ENCODE measurements at places on chromosomes 16 and 17.

DNA sequence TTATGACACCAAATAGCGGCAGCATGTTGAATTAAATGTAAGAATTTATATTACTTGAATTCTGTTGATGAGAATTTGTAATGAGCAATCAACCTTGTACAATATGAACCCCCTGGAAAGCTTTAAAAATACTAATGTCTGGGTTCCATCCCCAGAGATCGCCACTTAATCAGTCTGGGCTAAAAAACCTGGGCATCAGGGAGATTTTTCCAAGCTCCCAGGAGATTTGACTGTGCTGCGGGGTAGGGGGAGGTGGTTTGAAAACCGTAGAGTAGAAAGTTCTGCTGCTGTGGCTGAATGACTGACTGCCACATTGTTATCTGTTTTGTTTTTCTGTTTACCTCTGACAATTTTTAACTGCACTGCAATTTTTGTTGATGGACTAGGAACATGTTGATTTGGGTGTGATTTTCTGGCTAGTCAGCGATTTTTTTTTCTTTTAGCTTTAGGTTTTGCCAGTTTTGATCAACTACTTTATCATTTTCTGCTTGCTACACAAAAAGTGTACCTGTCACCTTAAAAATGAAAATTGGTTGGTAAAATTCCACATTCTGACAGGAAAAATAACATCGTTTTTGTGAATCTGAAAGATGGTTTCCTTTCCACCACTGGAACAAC, 79.3 kb downstream of the PCTP start:
- no peak for DNase-seq

DNA sequence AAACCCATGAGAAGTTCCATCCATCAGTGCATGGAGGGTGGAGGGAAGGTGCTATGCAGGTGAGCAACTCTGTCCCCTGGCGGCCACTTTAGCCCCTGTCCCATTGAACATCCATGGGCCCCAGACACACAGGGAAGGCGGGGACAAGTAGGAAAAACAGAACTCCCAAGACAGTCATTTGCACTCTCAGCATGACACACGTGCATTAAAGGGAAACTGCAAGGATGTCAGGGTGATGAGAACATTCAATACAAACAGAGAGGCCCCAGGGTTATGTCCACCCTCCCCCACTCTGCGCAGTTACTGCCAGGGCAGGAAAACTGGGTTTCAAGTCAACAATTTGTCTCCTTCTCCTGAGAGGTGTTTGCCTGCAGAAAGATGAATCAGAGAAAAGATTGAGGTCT, 44.0 kb upstream of the AKTIP start:
- no peak for DNase-seq

DNA sequence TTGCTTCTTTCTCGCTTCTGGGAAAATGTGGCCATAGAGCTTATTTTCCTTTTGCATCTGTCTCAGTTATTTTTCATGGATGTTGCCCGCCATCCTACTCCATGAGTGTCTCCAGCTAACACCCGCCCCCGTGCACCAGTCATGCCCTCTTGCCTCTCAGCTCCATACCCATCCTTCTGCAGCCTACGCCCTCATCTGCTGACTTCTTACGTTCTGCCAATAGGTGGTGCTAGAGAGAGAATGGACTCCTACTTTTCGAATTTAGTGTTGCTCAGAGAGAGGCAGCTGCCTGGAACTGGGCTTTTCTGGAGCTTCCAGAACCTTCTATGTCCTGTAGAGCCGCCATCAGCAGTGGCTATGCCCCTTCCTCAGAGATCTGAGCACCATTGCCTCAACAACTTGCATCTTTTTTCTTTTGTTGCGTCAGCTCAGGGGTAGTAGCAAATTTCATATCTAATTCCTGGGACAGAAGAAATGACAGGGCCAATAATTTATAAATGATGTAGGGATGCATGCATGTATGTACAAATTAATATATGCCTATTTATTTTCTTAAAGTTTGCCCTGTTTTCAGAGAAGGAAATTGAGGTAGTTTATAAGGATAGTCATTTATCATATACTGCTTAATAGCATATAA, 119.7 kb upstream of the MYOCD start:
- peak; percentile 45 for DNase-seq

- DNase-seq, result no peak
These were observed 137.7 kb upstream of the CRHR1 start for GRCh38 chr17:45646288-45646988.

GRCh38 chr16:497258-497657, 30.3 kb upstream of the CAPN15 start:
- no peak for DNase-seq

DNA sequence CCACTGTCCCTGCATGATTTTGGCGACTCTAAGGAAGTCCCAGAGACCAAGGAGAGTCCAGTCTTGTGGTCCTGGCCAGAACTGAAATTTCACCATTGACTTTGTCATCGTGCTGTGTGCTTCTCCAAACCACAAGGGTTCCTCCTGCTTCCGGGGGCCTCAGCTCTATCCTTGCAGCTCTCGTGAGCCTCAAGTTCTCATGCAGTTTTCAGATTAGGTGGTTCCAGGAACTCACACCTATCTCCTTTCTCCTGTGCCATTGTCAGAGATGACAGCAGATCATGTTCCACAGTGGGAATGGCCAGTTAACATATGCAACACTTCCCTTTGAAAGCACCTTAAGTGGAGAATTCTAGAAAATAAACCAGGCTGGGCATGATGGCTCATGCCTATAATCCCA, 97.9 kb upstream of the CRHR1 start:
- no peak for DNase-seq

DNA sequence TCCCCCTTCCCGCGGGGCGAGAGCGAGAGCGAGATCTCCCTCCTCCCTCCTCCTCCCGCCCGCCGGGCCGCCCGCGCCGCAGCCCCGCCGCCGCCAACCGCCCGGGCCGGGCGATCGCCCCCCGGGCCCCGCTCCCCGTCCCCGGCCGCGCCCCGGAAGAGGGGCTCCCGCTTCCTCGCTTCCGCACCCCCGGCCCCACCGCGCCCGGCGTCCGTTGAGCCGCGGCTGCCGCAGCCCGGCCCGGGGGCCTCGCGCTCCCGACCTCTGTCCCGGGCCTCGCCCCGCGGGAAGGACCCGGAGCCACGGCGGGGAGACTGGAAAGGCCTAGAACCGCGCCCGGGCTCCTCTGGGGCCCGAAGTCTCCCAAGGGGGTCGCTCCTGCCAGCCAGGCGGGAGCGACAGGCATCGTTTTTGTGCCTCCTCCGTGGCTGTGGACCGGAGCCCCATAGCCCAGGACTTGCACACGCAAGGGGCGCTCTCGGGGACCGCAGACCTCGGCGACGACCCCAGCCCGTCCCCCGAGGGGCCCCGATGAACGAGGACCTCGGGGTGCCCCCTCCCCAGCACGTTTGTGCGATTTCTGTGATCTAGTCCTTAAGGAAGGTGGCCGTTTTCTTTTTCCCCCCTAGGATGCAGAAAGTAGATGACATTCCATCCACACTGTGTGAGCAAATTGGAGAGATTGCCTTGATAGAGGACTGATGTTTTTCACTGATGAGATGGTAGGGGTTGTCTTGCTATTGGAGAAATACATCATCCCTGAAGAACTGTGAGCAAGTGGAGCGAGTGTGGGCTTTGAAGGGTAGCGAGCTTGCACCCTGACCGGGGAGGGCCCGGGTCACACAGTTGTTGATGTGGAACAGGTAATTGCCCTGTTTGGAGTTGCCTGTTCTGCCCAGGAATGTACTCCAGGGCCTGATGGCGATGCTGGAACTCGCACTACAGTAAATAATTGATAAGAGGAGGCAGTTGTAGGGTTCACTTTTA, 611 bp downstream of the BANP start:
- no peak for DNase-seq

DNA sequence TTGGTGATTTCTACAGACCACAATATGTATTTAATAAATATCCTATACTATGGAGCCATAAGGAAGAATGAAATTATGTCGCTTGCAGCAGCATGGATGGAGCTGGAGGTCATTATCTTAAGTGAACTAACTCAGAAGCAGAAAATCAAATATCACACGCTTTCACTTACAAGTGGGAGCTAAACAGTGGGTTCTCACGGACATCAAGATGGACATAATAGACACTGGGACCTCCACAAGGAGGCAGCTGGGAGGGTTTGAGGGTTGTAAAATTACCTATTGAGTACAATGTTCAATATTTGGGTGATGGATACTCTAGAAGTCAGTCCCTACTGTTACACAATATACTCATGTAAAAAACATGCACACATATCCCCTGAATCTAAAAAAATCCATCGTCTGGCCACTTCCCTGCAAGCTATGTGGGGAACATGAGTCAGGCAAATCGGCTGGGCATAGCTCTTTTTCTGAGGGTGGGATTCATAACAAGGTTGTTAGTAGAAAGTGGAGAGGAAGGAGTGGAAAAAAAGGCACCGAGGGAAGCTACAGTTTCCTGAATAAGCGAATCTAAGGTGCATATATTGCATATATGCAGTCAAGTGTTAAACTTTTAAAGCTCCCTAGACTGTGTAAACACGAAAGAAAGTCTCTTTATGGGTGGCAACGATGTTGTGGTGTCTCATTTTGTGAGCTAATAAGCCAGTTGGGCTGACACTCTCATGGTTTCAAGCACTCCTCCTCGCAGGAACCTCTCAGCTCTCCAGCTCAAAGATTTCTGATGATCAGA, 135.2 kb upstream of the CPHXL start:
- no peak for DNase-seq

- no peak for DNase-seq
These were observed 192.9 kb upstream of the C17orf78 start for GRCh38 chr17:37182786-37183465.

- DNase-seq, result no peak
These were observed 550.0 kb upstream of the SALL1 start for GRCh38 chr16:51701025-51701424.

- DNase-seq, result no peak
These were observed 5.5 kb downstream of the SERPINF1 start for GRCh38 chr17:1767358-1767757.

GRCh38 chr17:81665205-81666091, 957 bp downstream of the OXLD1 start:
- DNase-seq, result no peak

- no peak for DNase-seq
These were observed 56.9 kb downstream of the WWP2 start for GRCh38 chr16:69818891-69819545.

- no peak for DNase-seq
These were observed 367.6 kb upstream of the ERCC4 start for GRCh38 chr16:13552062-13552959.

DNA sequence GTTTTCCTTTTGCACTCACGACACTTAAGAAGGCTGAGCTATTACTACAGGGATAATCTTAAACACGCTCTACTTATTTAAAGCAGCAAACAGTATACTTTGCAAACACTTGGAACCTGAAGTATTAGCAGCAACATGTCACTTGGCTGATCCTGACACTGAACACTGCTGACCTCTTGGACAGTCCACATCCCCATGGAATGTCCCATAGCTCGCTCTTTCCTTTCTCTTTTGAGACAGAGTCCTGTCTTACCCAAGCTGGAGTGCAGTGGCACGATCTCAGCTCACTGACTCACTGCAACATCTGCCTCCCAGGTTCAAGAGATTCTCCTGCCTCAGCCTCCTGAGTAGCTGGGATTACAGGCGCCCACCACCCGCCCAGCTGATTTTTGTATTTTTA, 26.4 kb downstream of the SMYD4 start:
- DNase-seq, result no peak

DNA sequence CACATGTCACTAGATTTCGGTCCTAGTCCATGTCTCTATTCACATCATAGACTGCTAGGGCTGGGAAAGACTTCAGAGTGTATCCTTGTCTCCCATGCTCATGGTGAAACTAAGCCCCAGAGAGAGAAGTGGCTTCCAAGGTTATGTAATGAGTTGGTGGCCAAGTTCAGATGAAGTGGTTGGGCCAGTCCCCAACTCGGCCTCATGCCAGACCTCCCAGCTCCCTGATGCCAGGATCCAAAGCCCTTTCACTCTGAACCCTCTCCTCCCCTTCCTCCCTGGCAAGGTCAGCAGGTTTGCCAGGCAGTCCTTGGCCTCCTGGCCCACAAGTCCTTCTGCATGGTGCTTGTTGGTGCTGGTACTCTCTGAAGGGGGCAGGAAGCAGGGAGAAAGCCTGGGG, 189.7 kb downstream of the AXIN2 start:
- DNase-seq, result no peak

DNA sequence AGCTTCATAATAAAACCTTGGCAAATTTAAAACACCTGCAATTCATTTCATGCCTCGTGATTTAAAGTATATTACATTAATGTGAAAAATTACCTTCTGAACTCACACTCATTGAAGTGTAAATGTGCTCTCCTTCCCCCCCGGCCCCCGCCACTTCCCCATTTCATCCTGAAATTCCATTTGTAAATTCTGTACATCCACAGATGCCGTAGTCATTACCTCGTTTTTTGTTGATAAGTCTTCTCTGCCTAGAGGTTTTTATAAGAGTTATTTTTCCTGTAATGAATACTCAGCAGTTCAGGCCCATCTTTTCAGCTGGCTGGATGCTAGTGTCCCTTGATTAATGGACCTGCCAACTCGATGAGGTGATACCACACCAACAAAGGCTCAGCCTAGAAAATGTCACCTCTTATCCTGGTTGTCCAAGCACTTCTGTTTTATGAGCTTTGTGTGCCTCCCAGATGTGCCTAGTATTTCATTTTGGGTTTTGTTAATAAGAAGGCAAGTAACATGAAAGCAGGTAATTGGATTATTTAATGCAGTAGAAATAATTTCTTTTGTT, 64.8 kb upstream of the KIFC3 start:
- DNase-seq, result no peak

DNA sequence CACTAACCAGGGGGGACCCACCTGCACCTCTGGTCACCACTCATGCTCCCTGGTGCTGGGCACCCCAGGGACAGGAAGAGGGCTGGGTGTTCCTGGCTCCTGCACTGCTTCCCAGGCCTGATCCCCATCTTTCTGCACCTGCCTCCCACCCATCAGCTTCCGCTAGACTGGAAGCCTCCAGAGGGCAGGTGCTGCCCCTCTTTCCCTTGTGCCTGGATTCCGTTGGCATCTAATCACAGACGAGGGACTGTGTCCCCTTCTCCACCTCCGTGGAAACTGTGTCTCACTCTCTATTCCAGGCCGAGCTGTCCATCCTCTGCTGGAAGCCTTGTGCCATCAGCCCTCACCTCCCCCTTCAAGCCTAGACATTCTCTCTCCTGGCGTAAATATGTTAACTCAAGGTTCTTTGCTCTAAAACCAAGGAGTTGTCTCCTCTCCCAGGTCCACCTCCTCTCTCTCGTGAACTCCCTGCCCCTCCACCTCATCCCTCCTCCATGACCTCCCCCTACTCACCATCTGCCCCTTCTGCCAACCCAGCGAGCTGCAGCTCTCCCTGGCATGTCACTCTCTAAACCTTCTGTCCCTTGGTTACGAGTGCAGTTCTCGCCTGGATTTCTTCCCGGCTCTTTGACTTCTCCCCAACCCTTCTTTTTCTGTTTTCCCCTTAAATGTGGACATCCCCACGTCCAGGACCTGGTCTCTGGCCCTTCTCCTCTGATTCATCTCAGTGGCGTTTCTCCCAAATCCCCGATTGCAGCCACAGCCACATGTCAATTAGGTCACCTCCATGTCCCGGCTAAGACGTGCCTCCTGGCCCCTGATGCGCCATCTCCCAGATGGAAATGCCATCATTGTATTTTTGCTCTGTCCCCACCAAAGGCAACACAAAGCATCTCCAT, 107.7 kb downstream of the SEC14L1 start:
- DNase-seq, result no peak

GRCh38 chr17:71032746-71033273, 863.5 kb downstream of the KCNJ2 start:
- peak; percentile 99 for DNase-seq

Data from iPS DF 19.7 (cell line).